ENCODE measurements at places on chromosomes 11 and 22.

GRCh38 chr22:23571486-23571885, 8.6 kb downstream of the IGLL1 start:
- no peak for DNase-seq

DNA sequence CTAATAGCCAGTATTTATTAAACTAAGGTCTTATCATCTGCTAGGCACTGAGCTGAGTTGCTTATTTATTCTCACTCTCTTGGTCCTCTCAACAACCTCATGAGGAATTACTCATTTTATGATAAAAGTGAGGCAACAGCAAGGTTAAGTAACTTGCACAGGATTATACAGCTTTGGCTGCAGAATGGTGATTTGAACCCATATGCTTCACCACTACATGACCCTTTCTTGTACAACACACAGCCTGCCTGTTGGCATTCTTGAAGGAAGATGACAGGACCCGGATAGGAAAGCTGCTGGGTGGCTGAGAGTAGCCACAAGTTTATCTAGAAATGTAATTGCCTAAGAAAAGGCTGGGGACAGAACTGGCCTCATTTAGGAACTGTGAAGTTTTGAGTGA, 5.3 kb upstream of the PARVA start:
- no peak for DNase-seq

DNA sequence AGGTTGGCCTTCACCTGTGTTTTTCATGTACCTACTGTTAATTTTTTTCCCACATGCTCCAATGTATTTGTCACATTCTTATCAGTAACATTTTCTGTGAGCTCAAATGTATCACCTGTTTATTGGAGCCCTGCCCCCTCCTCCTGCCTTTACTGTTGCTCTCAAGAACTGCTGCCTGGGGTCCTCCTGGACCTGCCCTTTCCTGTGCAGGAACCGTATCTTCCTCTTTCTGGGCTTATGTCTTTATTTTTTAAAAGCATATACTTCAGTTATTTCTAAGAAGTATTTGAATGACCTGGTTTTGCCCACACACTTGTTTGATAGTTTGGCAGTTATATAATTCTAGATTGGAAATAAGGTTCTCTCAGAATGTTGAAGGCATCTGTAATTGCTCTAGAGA, 5.9 kb downstream of the FAM118B start:
- no peak for DNase-seq

GRCh38 chr22:50025993-50026392, 13.4 kb upstream of the IL17REL start:
- no peak for DNase-seq

Measured in globus pallidus (tissue), 1 donor.